ENCODE measurements at places on chromosomes 11 and 22.

- DNase-seq, result no peak
Measured at GRCh38 chr11:114784216-114784615, 105.9 kb downstream of the NXPE2 start.

DNA sequence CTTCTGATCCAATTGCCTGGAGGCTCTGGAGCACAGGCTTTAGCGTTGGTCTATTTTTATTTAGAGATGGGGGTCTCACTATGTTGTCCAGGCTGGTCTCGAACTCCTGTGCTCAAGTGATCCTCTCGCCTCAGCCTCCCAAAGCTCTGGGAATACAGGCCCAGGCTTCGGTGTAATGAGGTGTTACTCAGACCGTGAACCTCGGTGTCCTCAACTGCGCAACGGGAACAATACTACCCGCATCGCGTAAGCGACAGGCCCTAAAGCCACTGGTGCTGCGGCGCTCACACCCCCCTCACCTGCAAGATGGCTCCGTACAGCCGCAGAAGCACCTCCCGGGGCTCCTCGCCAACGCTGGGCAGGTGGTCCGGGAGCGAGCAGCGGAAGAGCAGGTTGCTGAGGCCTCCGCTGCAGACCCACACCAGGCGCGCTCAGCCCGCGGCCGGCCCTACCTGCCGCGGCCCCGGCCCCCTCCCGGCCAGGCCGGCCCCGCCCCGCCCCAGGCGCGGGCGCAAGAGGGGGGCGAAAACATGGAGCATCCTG lies 628 bp downstream of the CHKB start:
- no peak for DNase-seq

DNA sequence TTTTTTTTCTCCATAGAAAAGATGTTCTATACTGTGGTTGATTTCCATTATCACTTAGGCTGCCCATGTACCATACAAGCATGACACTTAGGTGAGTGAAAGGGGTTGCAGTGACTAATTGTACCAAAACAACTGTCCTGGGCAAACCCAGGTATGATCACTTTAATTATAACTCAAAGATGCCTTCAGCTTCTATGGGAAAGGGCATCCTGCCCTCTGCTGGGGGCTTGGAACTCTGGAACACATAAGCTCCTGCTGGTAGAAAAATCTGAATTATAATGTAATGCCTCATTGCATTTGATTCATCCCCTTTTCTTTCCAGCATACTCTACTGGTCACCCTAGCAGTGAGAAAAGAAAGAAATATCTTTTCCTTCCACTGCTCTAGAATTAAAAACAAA lies 206.3 kb downstream of the DDX10 start:
- no peak for DNase-seq

DNA sequence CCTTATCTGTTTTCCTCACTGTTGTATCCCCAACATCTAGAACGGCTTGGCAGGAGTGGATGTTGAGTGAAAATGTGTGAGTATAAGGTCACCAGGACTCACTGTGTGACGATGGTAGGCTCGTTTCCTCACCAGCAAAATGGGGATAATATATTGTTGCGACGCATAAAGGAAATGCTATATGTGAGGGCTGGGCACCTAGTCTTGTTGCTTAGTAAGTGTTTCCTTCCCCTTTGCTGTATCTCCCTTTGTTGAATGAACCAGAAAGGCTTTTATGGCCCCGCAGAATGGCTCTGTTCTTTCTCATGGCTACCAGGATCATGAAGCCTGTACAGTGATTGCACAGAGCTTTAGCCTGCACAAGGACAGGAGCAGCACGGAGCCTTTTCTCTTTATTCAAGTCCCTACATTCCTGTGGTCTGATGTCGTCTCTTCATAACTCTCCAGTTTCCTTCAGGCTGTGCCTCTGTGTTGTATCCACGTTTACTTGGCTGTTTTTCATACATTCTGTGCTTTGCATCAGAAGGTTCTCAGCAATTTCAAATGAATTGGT lies 5.4 kb downstream of the TNRC6B start:
- DNase-seq, result no peak

DNA sequence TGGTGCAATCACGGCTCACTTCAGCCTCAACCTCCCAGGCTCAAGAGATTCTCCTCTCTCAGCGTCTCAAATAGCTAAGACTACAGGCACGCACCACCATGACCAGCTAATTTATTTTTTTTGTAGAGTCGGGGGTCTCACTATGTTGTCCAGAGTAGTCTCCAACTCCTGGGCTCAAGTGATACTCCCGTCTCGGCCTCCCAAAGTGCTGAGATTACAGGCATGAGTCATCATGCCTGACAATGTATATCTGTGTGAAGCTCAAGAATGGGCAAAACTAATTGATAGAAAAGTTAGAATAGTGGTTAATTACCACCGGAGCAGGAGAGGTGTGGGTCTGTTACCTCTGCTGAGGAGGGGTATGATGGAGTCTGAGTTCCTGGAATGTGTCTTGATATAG lies 9.1 kb upstream of the SLC43A3 start:
- DNase-seq, result no peak

DNA sequence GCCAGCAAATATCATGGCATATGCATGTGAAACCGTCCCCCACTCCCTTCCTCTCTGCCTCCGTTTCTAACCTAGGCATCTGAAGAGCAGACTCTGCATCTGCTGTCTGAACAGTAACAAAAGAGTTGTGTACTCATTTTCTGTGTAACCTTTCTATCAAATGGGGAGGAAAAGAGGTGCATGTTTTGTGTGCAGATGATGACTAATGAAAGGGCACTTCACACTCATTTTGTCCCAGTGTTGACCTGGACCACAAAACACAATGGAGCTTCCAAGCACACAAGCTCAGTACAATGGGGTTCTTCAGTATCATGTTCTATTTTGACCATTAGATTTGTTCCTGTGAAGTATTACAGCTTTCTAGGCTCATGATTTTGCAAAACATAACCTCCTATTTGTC lies 13.0 kb downstream of the JHY start:
- DNase-seq, result no peak

DNA sequence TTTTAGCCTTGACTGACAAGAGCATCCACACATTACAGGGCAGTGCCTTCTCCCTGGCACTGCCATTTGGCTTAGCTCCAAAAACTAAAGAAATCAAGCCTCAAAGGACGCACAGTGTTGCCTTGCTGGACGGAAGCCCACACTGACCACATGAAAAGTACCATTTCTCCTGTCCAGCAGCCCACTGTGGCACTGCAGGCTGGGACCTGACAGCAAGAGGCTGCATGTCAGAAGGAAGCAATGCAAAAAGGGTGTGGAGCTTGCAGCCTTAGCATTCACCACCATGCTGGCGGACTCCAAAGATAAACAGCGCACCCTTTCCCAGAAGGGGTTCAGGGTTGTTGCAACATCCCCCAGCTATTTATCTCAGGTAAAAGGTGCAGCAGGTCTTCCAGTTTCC lies 109.3 kb upstream of the BMAL1 start:
- no peak for DNase-seq
